ENCODE measurements at places on chromosomes 16 and 17. TPM values are rescaled to one million over a fixed set of nuclear protein-coding genes. Genes with fewer than 3 reads are reported as not detected.

Gene CDH15
- total RNA-seq = 0.32 TPM

Gene HCRT
- total RNA-seq = not detected

Gene KCNH6
- total RNA-seq = not detected

Gene GGA2
- total RNA-seq = 54.5 TPM

Gene XYLT1
- total RNA-seq = 2.4 TPM

Gene SLC16A5
- 23.3 TPM for total RNA-seq

Gene BFAR
- total RNA-seq = 32.1 TPM

- DNase-seq = no peak
Observed at GRCh38 chr17:20983359-20983637, 59.5 kb downstream of the USP22 start.

GRCh38 chr16:62386411-62386810 is 350.2 kb upstream of the CDH8 start:
- no peak for DNase-seq

GRCh38 chr17:15171167-15172047 is 93.7 kb downstream of the PMP22 start:
- DNase-seq = peak; percentile 81

- DNase-seq = no peak
Observed at GRCh38 chr17:41553987-41554680, 17.7 kb downstream of the KRT9 start.

DNA sequence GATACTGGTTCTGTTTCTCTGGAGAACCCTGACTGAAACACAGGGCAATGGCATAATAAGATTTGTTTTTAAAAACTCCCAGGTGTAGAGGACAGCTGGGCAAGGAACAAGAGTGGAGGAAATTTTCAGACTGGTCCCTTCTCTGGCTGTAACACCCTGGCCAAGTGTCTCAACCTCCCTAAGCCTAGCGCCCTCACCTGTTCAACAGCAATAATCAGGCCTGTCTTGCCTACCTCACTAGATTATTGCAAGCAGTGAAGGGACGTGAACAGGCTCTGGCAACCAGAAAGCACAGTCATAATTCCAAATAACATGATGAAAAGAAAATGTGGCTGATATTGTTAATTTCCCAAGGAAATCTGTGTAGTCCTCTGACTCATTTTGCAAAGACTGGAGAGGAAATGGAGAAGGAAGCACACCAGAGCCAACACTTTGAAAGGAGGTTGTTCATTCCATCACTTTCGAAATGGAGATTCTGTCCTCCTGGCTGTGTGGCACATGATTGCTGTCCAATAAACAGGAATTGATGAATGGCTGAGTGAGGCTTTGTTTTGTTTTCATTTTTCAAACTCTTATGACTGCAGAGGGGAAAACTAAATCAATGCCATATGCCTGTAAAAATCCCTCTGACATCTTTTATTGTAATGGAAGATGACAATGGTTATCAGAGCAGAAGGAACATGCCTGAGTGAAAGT is 87.5 kb upstream of the HLF start:
- no peak for DNase-seq

DNA sequence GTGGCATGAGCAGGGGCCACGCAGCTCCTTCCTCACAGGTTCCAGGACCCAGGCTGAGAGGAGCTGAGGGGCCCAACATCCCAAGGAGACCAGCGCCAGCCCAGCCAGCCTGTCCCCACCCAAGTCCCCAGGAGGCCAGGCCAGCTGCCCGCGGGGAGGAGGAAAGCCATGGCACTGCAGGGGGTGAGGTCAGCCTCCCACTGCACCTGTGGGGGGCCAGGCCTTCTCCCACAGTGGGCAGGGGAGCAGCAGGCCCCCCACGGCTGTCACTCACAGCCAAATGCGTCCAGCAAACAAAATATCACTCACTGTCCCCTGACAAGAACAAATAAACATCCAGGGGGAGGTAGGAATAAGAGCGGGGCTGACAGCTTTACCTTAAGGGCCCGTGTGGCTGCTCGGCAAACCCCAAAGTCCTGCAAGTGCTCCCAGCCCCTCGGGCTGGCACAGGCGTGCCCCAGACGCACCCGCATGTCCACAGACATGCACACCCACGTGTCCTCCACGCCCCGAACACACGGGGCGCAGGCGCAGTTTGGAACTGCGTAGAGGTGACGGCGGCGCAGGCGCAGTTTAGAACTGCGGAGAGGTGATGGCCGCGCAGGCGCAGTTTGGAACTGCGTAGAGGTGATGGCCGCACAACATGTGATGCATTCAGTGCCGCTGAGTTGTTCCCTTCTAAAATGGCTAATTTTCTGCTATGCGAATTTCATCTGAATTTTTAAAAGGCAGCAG is 291.1 kb downstream of the FOXL1 start:
- DNase-seq = no peak

DNA sequence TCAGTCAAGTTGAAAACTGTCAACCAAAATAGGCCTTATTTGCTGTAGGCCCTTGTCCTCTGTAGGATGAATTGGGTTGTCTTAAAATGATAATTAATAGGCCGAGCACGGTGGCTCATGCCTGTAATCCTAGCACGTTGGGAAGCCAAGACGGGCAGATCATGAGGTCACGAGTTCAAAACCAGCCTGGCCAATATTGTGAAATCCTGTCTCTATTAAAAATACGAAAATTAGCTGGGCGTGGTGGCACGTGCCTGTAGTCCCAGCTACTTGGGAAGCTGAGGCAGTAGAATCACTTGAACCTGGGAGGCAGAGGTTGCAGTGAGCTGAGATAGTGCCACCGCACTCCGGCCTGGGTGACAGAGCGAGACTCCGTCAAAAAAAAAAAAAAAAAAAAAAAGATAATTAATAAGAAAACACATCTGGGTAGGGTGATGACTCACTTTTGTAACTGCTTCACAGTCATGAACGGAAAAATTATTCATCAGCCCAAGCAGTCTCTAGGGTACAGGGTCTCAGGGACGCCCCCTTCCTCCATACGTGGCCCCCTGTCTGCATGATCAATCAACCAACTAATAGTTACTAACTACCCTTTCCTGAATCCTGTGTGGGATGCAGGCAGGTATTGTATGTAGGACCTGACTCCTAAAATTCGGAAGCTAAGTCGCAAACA is 137.0 kb upstream of the RCVRN start:
- no peak for DNase-seq

- DNase-seq = no peak
Observed at GRCh38 chr16:84476401-84476800, 28.1 kb downstream of the MEAK7 start.

- DNase-seq = no peak
Observed at GRCh38 chr17:61007980-61008379, 330.3 kb downstream of the BCAS3 start.

DNA sequence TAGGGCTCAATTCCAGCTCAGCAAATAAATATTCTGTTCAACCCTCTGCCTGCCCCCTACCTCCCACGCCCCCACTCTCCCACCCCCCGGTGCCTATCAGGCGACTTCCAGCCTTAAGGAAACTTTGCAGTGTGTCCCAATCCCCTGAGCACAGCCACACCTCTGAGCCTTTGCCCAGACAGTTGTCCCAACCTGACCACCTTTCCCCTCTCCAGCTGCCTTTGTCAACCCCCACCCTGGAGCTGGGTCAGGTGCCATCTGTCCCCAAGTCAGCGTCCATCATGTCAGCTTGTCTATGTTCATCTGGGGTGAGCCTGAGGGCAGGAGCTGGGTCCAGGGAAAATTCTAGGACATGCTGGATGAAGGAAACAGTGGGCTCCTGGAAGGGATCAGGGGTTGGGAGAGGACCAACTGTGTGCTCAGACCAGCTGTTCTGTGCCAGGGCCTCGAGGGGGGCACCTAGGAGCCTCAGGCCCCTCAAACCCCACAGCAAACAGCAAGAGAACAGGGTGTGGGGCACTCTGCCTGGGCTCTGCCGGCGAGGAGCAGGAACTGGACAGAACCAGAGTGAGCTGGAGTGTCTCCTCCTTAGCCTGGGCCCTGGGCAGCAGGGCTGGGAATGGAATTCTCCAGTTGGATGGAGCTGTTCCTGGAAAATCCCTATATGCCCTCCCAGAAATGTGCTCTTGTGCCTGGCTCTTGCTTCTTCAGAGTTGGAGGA is 17.8 kb downstream of the CDH16 start:
- DNase-seq = no peak

DNA sequence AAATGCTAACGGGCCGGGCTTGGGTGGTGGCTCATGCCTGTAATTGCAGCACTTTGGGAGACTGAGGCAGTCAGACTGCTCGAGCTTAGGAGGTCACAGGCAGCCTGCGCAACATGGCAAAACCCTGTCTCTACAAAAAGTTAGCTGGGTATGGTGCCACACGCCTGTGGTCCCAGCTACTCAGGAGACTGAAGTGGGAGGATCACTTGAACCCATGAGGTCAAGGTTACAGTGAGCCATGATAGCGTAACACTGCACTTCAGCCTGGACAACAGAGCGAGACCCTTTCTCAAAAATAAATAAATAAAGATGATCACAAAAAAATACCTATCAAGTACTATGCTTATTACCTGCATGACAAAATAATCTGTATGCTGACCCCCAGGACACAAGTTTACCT is 46.3 kb upstream of the INTS2 start:
- DNase-seq = no peak

DNA sequence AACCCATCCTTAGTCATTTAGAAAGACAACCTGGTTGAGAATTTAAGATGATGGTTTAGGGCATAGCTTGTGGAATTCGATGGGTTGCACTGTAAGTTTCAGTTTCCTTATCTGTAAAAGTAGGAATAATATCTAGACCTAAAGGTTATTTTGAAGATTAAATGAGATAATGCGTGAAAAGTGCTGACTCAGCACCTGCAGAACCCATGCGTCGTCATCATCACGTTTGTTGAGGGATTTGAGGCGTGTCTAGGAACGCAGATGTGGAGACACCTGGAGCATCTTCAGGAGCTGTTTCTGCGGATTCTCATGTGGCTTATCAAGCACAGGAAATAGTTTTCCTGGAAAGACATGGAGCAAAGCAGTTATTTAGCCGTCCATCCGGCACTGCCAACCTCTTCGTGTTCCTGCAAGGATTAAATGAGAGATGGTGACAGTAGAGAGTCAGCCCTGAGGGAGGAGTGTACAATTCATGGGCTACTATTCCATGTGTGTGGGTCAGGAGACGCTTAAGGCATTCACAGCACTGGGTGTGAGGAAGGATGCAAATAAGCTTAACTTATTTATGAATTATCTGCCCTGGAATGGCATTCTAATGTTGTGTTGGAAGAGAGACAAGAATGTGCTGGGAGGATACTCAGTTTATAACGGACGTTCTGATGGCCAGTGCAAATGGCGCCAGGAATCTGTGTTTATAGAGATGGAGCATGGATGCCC is 536.1 kb downstream of the MAF start:
- no peak for DNase-seq

- no peak for DNase-seq
Observed at GRCh38 chr17:6853764-6854442, 22.4 kb upstream of the TEKT1 start.

DNA sequence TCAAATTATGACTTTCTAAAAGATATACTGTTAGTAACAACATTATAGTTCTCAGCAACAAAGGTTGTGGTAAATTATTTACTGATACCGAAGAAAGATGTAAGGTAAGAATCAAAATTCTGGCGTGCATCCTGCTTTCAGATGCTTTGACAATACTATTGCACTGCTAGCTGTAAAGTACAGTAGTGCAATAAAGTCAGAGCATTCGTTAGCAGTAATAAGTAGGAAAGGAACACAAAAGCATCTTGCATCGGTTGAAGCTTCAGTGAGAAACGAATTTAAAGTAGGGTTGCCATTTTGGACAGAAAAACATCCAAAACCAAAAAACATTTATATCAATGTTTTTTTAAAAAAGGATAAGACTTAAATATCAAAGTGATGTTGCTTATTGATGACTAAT is 4.0 kb downstream of the SKA2 start:
- no peak for DNase-seq

- no peak for DNase-seq
Observed at GRCh38 chr16:55668340-55669281, 12.8 kb downstream of the SLC6A2 start.

GRCh38 chr17:48520631-48521079 is 10.2 kb downstream of the HOXB1 start:
- no peak for DNase-seq

GRCh38 chr17:38749223-38750043 is 1.3 kb upstream of the PCGF2 start:
- DNase-seq = peak; percentile 93

DNA sequence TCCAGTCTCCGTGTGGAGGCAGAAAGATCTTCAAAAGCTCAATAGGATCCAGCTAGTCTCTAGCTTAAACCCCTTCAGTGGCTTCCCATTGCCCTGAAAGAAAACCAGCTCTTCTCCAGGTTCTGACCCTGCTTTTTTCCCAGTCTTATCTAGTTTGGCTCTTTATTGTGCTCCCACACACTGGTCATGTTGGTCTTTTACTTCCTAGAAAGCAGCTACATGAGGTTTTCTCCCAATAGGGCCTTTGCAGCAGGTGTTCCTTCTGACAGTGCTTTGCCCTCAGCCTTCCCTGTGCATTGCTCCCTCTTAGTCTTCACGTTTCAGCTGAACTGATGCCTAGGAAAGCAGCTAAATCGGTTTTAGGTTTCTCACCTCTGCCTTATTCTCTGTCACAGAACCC is 21.7 kb upstream of the ABCA3 start:
- DNase-seq = no peak

DNA sequence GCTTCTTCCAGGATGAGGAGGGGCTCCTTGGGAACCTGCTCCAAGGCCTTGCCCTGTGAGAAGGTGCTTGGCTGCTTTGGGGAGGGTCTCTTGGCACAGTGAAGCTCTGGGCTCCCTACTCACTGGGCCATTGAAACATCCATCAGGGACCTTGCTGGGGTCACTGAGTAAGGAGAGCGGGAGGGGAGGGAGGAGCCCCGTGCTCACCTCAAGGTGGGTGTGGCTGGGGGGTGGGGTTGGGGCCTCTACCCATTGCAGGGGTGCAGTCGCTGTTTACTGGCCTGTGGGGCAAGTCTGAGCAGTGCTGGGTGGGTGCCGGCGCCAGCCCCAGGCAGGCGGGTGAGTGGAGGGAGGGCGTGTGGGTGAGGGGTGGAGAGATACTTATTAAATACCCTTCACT is 9.9 kb downstream of the TNS4 start:
- DNase-seq = peak; percentile 19

DNA sequence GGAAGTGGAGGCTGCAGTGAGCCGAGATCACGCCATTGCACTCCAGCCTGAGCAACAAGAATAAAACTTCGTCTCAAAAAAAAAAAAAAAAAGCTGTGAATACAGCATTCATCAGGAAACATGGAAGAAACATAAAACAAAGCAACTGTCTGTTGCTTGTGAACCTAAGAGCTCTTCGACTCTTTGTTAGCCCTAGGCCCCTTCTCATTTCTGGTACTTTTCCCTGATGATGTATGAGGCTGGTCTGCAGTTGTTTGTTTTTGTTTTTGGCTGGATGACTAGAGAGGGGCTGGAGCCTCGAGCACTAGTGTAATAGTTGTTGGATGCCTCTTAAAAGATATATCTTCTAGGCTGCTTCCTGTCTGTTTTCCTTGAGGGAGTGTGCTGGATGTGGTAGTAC is 113.5 kb downstream of the MAP2K6 start:
- DNase-seq = no peak
